ENCODE measurements at places on chromosomes 3 and 15.

DNA sequence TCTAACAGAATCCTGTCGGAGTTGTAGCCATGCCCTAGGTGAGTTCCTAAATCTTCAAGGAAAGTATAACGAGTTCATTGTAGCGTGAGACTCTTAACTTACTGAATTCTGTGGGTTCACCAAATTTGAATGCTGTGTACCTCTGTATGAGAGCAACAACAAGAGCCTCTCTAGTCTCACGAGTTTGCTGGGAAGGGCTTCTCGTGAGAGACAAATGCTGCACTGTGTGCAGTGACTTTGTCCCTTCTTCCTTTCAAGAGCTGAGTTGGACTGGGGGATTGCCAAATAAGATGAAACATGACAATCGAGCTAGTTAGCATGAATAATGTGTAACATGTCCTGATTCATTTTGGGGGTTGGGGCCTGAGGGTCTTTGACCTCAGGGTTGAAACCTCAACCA is 32.2 kb downstream of the KAT2B start:
- DNase-seq, result no peak

GRCh38 chr3:154540950-154541604 is 111.1 kb upstream of the GPR149 start:
- no peak for DNase-seq

- DNase-seq, result no peak
Observed at GRCh38 chr3:117843356-117843755, 1133.8 kb downstream of the TUSC7 start.

DNA sequence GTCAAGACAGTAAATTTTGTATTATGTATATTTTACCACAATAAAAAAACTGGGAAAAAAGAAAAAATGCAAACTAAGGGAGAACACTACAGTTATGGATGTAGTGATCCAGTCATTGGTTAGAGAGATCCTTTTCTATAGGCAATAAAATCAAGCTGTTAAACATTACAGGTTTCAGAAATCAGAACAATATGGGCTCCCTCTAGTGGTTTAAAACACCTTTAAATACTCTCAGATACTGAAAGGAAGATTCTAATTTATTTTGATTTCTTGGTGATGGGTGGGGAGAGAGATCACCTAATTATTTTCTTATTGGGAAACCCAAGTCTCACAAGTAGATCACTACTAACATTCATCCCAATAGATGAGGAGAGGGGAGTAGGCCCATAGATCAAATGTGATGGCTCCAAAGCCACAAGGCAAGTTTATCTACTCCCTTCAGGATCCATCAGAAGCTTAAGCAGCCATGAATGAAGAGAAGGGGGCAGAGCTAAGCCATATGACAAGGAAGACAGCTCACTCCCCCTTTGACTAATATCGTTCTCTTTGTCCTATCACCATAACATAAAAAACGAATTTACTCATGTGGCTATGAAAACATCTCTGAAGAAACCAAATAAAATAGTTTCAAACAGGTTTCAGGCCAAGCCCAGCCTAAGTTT is 118.6 kb downstream of the ANO10 start:
- DNase-seq, result no peak

DNA sequence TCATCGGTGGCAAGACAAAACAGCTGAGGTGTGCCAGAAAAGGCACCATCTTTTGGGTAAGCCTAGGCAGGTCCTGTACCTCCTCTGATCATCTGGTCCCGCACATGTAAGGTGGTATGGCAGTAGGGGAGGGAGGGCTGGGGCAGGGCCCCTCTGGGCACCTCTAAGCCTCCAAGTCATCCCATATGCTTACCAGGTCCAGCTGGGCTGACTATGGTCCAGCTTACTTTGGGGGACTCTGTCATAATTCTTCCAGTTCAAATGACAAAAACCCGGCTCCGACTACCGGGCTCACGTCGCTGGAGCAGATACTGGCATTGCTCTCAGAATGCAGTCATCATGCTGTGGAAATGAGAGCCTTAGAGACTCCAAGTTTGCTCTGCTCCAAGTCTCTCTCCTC is 1.9 kb upstream of the RAB6B start:
- no peak for DNase-seq

Measured in activated gamma-delta T cell treated with anti-CD3 and anti-CD28 coated beads, Interleukin-2, amount 50 U/mL, for 16 hours (primary cell).